ENCODE measurements at places on chromosomes 6 and 20.
A peak's percentile ranks its signal among the peaks of the same experiment; 100 is the strongest.

DNA sequence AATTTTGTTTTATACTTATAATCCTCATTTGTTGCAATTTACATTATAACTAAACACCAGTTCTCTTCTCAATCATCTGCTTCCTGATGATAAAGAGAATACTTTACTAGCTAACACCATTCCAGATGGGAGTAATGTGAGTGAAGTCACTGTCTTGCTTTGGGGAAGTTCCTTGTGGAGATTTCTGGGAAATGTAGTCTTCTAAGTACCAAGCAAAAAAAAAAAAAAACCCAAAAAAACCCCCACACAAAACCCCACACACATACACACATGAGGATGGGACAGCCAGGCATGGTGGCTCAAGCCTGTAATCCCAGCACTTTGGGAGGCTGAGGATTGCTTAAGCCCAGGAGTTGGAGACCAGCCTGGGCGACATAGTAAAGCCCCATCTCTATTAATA is 2.2 kb upstream of the SNPH start:
- no peak for DNase-seq

DNA sequence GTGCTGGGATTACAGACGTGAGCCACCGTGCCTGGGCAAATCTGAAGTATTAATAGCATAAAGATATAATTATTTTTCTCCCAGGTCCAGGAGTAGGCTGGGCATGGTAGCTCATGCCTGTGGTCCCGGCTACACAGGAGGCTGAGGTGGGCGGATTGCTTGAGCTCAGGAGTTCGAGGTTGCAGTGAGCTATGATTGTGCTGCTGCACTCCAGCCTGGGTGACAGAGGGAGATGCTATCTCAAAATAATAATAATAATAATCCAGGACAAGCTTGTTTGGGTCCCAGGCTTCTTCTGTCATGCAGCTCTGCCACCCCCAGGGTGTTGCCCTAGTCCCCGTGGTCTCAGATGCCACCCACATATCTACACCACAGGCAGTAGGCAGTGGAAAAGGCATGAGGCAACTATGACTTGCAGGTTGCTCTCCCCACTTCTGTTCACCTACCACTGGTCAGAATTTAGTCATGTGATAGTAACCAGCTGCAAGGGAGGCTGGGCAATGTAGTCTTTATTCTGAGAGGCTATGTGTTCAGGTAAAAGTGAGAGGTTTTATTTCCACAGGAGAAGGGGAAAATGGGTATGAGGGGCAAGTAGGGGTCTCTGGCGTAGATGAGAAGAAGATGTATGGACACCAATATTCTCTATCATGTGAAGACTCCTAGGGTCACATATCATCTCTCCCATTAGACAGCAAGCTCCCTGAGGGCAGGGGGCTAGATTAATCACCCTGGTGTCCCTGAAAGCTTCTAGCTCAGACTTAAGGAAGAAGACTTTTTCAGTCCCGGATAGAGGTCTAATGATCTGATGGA is 25.7 kb downstream of the TCF15 start:
- DNase-seq = no peak

- peak; percentile 36 for DNase-seq
Observed at GRCh38 chr6:156832231-156832647, 55.1 kb downstream of the ARID1B start.

GRCh38 chr6:43009124-43009523 is 4.6 kb downstream of the MEA1 start:
- DNase-seq = no peak

GRCh38 chr6:63640062-63640461 is 4.5 kb downstream of the PHF3 start:
- no peak for DNase-seq

GRCh38 chr20:25247000-25247517 is 826 bp upstream of the PYGB start:
- DNase-seq = peak; percentile 63
